Gastrocnemius medialis (tissue), 4 donors: ENCODE measurements at places on chromosomes 2 and 18. TPM values are rescaled to one million over a fixed set of nuclear protein-coding genes. Genes with fewer than 3 reads are reported as not detected.

GRCh38 chr2:4190548-4190947, 487.2 kb downstream of the DCDC2C start:
- H3K27ac ChIP-seq, result no peak overlapping the region
- no peaks in the 10 kb centered on the region for H3K36me3 ChIP-seq
- no peak overlapping the region for H3K4me3 ChIP-seq
- DNase-seq, result no peak
- no peaks in the 10 kb centered on the region for H3K4me1 ChIP-seq

DNA sequence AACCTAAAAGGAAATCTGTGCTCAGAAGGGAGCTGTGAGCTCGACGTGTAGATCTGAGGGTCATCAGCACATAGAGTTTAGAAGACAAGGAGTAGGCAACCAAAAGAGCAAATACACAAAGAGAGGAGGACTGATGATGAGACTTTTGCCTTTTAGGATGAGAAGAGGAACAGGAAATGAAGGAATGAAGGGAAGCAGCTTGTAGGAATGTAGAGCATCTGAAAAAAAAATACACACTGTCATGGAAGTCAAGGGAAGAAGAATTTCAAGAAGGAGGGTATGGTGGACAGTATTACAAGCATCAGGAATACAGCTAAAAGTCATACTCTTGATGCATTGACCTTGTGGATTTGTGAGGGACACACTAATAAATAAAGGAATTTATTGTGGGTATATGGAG, 21.9 kb downstream of the CDK15 start:
- DNase-seq, result no peak
- no peak overlapping the region for H3K27ac ChIP-seq
- H3K4me1 ChIP-seq, result no peaks in the 10 kb centered on the region

REG1A gene
- not detected for total RNA-seq

GIGYF2 gene
- 63.5 TPM for total RNA-seq

DNA sequence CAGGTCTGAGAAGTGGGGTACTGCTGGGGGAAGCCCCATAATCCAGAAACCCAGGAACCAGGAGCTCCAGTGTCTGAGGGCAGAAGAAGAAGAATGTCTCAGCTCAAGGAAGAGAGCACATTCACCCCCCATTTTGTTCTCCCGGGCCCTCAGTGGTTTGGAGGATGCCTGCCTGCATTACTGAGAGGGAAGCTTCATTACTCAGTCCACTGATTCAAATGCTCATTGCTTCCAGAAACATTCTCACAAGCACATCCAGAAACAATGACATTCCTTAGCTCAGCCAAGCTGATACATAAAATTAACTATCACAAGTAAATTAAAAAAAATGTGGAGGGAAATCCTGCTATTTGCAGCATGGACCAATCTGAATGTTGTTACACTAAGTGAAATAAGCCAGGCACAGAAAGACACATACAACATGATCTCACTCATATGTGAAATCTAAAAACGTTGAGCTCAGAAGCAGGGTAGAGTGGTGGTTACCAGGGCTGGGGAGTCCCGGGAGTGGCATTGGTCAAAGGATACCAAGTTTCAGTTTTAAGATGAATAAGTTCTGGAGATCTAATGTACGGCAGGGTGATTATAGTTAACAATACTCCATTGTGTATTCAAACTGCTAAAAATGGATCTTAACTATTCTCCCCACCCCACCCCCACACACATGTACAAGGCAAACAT, 459.3 kb downstream of the GALR1 start:
- DNase-seq, result no peak
- H3K4me1 ChIP-seq, result no peaks in the 10 kb centered on the region
- H3K4me3 ChIP-seq, result no peak overlapping the region
- no peaks in the 10 kb centered on the region for H3K36me3 ChIP-seq
- H3K27ac ChIP-seq, result no peak overlapping the region
